ENCODE measurements at places on chromosomes 16 and 17. TPM values are rescaled to one million over a fixed set of nuclear protein-coding genes. Genes with fewer than 3 reads are reported as not detected.

DNA sequence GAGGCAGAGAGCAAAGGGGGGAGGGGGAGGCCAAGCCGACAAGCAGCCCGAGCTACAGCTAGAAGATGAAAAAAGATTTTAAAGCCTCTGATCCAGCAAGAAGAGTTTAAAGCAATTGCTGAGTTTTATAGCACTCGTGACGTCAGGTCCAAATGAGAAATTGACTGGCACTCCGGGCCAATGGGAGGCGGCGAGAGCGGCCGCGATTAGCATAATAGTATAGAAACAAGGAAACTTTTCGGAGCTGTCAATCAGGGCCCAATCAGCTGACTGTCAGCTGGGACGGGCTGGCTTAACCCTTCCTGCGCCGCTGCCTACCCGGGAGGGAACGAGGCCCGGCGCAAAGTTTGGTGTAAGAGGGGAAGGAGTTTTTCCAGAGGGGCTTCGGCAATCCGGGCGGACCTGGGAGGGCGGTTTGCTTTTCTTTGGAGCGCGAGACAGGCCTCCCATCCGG lies at the start of gene MAF:
Gene MAF (minus strand): TSS at position 100 of the 454 bp plus-strand sequence. CDS start 835 bp downstream, outside the sequence.
- peak; percentile 16 for DNase-seq

Gene HSPB9
- not detected for total RNA-seq

GRCh38 chr17:79925242-79925957 lies 86.2 kb upstream of the CBX4 start:
- DNase-seq: no peak

GRCh38 chr17:75691801-75692626 lies 24.9 kb downstream of the SAP30BP start:
- no peak for DNase-seq

- no peak for DNase-seq
These were observed 30.6 kb upstream of the IRX3 start for GRCh38 chr16:54317101-54317611.

DNA sequence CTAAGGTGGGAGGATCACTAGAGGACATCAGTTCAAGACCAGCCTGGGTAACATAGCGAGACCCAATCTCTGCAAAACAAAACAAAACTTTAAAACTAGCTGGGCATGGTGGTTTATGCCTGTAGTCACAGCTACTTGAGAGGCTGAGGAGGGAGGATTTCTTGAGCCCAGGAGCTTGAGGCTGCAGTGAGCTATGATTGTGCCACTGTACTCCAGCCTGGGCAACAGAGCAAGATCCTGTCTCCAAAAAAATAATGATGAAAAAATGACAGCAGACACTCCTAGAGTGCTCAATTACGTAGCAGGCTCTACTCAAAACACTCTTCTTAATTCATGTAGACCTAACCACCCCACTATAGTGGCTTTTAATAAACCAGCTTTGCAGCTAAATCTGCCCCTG lies 12.9 kb downstream of the ERN2 start:
- no peak for DNase-seq

Gene NPIPA3
- total RNA-seq: 1.8 TPM

Gene RNU2-1
- total RNA-seq: 7,340 TPM

GRCh38 chr17:41061964-41062363 lies 2.0 kb upstream of the KRTAP2-3 start:
- no peak for DNase-seq

DNA sequence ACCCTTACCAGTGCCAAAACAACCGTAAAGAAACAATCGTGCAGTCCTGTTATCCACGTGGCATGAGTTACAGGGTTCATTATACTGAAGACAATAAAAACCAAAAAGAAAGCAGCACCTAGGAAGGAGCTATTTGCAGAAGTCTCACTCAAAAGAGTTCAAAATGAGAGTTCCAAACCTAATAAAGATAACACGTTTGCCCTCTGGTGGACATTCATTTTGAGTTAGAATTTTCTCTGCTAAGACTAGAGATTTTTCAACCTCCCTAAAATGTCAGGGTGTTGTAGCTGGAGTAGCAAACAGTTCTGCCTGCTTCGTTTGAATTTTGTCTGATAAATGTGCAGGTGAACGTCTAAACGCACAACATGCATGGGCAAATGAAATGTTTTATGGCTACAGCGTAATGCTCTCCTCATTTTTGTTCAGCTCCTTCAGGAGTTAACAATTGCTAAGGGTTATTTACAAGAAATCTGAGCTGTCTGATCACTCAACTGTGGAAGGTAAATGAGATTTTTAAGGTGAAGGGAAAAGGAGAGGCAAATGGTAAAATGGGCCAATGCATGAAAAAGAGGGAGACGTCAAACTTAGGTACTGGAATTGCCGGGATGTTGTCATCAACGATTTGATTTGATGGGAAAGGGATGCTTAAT lies 1067.9 kb upstream of the EEF2KMT start:
- DNase-seq: no peak

- DNase-seq: no peak
These were observed 73.3 kb downstream of the ABCC12 start for GRCh38 chr16:48082516-48082915.

DNA sequence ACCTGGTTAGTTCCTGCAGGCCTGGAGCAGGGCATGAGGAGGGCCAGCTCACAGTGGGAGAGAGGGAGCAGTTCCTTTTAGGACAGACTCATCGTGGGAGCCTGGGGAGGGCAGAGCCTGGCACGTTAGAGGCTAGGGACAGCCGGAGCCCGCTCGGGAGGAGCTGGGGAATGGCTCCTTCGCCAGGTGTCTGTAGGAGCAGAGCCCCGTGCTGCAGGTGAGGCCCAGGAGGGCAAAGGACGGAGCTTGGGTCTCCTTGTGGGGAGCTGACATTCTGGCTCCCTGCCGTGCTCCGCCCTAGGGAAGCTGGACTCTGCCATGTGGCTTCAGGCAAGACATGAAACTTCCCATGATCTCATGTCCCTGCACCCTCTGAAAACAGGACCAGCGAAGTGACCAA lies 18.7 kb upstream of the MTSS2 start:
- no peak for DNase-seq

GRCh38 chr17:40283662-40284061 lies 4.0 kb upstream of the CDC6 start:
- DNase-seq: no peak

GRCh38 chr16:1656808-1657617 lies 21.1 kb upstream of the JPT2 start:
- no peak for DNase-seq

Gene EXOC3L1
- not detected for total RNA-seq

DNA sequence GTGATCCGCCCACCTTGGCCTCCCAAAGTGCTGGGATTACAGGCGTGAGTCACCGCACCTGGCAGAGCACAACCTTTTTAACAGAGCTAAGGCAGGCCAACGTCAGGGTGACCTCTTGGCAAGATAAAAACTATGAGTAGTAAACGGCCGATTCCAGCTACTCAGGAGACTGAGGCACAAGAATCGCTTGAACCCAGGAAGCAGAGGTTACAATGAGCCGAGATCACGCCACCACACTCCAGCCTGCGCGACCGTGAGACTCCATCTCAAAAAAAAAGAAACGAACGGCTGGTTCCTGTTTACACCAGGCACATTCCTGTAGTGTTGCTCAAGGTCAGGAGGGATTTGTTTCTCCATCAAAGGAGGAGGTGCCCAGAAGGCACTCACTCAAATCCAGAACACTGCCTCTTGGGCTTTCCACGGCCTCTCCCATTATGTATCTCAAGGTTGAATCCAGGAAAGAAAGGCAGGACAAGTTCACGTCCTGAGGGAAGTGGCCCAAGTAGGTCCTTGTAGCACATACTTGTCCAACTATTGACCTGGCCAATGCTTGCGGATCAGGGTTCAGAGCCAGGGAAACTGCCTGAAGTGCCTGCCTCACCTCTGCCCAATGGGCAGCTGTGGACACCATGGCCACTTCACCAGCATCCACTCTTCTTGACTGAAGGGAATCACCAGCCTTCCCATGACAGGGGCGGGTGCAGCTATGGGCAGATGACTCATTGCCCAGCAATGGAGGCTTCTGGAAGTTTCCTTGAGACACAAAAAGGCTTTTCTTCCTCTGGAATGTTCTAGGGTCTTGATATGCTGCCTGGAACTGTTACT lies 13.5 kb downstream of the KNOP1 start:
- DNase-seq: no peak

Gene SCGB1C2
- total RNA-seq: not detected

- DNase-seq: no peak
These were observed 3.7 kb downstream of the GP2 start for GRCh38 chr16:20323591-20324117.

DNA sequence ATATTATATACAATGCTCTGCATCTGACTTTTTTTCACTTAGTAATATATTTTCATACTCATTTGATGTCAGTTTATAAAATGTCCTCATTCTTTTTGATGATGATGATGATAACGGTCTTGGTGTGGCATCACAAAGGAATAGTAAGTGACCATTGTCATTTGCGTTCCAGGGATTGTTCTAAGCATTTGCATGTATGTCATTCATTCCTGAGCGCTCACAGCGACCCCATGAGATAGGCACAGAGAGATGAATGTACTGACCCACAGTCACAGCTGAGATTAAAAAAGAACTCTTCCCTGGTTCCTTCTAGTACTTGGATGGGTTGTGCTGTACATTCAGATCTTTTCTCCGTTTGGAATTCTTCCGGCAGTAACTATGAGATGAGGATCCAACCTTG lies 21.2 kb upstream of the MSI2 start:
- DNase-seq: no peak

Gene LPO
- total RNA-seq: not detected

Gene AANAT
- not detected for total RNA-seq

DNA sequence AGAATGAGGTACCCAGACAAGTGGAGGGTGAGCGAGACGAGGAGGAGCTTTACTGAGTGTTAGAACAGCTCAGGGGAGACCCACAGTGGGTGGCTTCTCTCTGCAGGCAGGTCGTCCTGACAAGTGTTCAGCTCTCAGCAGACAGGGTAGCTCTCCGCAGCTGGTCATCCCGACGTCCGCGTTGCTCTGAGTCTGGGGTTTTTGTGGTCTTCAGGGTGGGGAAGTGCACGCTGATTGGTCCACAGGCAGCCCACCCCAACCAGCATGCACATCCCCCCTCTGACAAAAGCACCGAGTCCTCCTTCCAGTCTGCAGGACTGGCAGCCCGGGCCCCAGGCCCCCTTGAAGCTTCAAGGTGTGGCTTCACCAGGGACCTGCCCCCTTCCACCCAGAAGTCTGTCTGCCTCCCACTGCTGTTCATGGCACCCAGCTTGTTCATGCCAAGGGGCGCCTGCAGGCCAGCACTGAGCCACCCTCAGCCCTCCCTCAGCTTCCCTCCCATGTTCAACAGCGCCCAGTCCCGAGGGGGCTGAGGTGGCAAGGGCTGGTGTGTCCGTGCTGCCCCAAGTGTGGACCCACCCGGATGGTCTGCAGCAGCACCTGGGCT lies 19.9 kb upstream of the WDR45B start:
- DNase-seq: no peak

Gene ARHGDIG
- not detected for total RNA-seq

GRCh38 chr16:58515871-58516767 lies 802 bp downstream of the SETD6 start:
- DNase-seq: peak; percentile 75

- no peak for DNase-seq
These were observed 75.5 kb downstream of the BMERB1 start for GRCh38 chr16:15509593-15510535.

- DNase-seq: no peak
These were observed 5.3 kb upstream of the COL1A1 start for GRCh38 chr17:50206604-50207293.

DNA sequence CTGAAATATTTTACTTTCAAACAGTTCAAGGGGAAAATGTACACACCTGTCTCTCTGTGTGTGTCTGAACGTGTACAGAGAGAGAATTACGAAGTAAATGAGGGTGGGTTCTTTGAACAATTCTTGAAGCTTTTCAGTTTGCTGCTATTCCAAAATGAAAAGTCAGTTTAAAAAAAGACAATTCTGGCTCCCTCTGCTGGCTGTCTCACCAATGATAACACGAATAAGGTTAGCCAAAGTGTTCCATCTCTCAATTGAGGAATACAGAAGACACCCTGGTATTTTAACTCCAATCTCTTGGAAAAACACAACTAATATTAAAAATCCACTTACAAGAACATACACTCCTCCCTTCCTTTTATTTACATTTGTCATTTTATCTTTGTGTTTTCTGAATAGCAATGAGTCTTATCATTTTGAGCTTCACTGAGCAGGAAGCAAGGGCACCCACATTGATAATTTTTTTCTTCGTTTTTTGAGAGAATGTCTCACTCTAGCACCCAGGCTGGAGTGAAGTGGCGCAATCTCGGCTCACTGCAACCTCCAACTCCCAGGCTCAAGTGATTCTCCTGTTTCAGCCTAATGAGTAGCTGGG lies 20.5 kb downstream of the EFTUD2 start:
- DNase-seq: peak; percentile 50

Gene KRTAP17-1
- total RNA-seq: not detected

DNA sequence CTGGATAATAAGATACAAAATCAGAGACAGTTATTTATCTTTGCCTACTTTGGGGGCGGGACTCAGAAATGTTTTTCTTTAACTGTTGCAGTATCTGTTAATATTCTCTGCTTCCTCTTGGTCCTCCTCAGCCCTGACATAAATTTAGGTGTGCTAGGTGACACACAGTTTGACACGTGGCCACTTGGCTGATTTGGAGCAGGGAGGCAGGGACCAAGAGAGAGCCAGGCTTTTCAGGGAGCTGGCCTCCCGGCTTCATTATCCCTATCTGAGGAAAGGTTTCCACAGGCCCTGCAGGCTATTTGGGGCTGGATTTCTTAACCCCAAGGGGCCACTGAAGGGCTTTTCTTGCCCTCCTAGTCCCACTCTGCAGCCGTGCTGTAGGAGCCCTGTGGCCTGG lies 20.1 kb upstream of the NAT9 start:
- DNase-seq: no peak

DNA sequence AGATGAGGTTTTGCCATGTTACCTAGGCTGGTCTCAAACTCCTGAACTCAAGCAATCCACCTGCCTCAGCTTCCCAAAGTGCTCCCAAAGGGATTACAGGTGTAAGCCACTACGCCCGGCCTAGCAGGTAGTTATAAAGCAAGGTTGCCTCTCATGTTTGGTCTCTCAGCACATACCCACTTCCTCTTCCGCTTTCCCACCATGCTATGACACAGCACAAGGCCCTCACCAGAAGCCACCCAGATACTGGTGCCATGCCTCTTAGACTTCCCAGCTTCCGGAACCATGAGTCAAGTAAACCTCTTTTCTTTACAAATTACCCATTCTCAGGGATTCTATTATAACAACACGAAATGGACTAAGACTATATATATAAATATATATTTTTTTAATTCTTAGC lies 143.6 kb downstream of the COPRS start:
- DNase-seq: no peak

GRCh38 chr17:75032720-75033280 lies 14.0 kb downstream of the ATP5PD start:
- DNase-seq: no peak

GRCh38 chr17:79743614-79744013 lies 12.9 kb downstream of the ENPP7 start:
- no peak for DNase-seq

Gene KRT9
- total RNA-seq: not detected

DNA sequence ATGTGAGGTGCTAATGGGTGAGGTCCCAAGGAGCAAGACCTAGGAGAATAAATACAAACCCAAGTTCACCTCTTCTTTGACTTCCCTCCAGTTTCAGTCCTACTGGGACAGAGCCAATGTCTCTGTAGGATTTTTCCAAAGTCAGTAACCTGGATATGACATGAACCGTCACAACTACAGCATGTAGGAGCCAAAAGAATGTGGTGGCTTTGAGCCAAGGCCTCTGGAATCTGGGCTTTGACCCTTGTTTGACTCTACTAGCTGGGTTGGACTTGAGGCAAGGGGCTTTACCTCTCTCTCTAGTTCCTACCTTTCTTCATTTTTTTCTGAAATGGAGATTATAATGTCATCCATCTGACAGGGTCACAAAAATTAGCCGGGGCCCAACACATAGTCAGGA lies 91.4 kb downstream of the CACNG3 start:
- DNase-seq: no peak

All from OCI-LY7 (cell line).